Neural progenitor cell (in vitro differentiated cells): ENCODE measurements at places on chromosomes 1 and 21. TPM values are rescaled to one million over a fixed set of nuclear protein-coding genes. Genes with fewer than 3 reads are reported as not detected.

The RIPPLY3 gene
- total RNA-seq: 2.8 and 4.3 TPM in 2 replicates

The OLFML3 gene
- 13.4 and 19.3 TPM in 2 replicates for total RNA-seq

The LCE1E gene
- total RNA-seq: not detected in 2 replicates

The ZNF670 gene
- 22.1 and 38.4 TPM in 2 replicates for total RNA-seq

The F3 gene
- 2.3 and 6.4 TPM in 2 replicates for total RNA-seq

The HSD11B1 gene
- not detected in 2 replicates for total RNA-seq

The TBX19 gene
- total RNA-seq: 1.3 and 3.1 TPM in 2 replicates

The NR1I3 gene
- not detected in 2 replicates for total RNA-seq

The CGN gene
- 5.4 and 12.4 TPM in 2 replicates for total RNA-seq

The HSPA6 gene
- 0.09 TPM in 1 of 2 replicates, not detected in the other for total RNA-seq

The LUZP1 gene
- total RNA-seq: 38.0 and 39.1 TPM in 2 replicates

The TYW3 gene
- 0.13 TPM in 1 of 2 replicates, not detected in the other for total RNA-seq

The HSD3B2 gene
- not detected in 2 replicates for total RNA-seq

GRCh38 chr1:46065405-46065804 lies 67.0 kb downstream of the PIK3R3 start:
- no peak for DNase-seq

DNA sequence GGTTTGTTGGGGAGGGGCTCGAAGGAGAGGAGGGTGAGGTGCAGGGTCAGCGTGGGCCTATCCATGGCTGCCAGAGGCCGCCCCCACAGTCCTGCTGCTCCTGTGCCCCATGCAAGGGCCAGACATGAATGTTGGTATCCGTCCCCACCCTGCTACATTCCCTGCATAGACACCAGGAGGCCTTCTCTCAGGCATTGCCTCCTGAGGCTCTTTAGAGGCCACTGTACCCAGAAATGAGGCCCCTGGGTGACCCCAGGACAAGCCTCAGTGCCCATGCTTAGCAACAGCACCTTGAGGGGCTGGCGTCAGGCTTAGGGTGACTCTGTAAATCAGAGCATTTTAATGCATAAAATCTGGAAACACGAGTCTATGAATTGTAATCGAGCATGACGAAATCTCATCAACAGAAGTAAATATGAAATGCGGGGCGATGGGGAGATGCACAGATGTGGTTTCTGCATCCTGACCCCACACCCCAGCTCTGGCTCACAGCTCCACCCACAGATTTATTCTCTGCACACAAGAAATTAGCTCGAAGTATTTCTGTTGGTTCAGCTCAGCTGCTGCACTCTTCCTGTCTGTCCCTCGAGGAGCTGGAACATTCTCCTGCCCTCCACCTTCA lies 124.0 kb upstream of the CSF3R start:
- no peak for DNase-seq

GRCh38 chr1:110668549-110668948 lies 6.2 kb downstream of the KCNA3 start:
- DNase-seq: no peak

GRCh38 chr1:6962478-6962995 lies 177.3 kb downstream of the CAMTA1 start:
- DNase-seq: peak; percentile 99

DNA sequence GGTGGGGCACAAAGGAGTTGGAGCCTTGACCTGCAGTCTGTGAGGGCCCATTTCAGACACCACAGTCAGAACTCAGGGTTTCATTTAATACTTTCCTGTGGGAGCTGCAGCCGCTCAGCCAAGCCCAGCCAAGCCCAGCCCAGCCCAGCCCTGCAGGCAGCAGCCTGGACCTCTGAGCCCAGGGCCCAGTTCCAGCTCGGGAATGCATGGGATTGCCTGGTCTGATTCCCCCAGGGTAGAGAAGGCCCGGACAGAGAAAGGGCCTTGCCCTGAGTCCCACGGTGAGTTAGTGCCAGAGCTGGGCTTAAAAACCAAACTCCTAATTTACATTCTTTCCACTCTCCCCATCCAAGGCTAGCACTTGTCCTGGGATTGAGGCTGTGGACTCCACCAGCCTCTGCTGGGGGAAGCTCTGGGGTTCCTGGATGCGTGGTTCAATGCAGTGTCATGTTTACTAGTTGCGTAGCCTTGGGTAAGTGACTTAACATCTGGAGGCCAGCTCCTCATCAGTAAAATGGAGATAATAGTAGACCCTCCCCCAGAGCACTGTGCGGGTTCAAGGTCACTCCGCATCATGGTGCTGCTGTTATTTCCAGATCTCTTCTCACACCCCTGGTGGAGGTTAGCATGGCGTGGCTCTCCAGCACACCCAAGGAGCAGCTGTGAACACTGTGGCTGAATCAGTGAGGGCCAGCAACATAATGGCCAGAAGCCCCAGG lies 29.2 kb upstream of the PKP1 start:
- DNase-seq: no peak

- peak; percentile 63 for DNase-seq
Measured at GRCh38 chr1:28887419-28887834, 26.9 kb upstream of the EPB41 start.

DNA sequence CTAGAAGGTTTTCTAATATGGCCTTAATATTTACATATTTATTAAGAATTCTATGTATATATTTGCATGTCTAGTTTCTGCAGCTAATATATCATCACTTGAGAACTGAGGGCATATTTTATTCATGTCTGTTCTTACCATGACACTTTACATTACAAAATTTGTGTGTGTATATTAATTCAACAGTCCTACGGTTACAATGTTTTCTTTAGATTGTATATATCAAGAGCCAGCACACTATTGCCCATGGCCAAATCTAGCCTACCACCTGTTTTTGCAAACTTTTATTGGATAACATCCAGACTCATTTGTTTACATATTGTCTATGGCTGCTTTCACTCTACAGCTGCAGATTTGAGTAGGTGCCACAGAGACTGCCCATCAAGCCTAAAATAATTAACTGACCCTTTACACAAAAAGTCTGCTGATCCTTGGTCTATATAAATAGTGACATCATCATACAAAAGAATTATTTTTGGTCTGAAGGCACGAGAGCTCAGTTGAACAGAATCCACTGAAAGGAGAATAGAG lies 577.4 kb upstream of the PBX1 start:
- DNase-seq: no peak

DNA sequence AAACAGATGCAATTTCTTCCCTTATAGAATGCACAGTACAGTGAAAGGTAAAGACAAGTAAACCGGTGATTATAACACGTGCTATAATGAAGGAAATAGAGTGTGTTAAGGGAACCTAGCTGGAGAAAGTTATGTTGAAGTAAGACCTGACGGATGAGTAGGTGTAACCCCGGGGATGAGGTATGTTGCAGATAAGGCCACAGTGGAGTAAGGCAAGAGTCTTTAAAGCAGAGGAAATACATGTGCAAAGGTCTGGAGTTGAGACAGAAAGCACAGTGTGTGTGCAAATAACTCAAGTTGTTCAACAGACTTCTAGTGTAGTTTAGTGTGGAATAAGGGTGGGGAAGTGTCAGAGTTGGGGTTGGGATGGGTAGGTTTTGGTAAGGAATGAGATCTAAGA lies 2.9 kb downstream of the DBT start:
- DNase-seq: no peak

DNA sequence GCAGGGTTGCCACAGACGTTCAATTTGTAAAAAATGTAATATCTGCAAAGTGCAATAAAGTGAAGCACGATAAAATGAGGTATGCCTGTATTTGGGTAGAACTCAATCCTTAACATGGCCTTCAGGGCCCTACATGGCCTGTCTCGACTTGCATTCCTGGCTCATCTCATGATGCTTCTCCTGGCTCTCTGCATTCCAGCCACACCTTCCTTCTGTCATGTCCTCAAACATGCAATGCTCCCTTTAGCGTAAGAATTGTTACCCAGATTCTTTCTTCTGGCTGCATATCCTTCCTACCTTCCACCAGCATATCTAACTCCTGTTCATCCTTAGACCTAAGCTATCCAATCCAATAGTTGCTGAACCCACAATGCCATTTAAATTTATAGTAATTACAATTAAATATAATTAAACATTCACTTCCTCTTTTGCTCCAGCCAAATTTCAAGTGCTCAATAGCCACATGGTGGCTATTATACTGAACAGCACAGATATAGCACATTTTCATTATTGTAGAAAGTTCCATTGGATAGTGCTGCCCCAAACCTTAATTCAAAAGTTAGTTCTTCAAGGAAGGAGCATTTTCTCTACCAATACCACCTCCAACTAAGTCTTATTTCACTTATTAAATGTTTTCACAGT lies 32.6 kb downstream of the FGGY start:
- DNase-seq: no peak

- peak; percentile 15 for DNase-seq
Measured at GRCh38 chr1:50251702-50252101, 143.0 kb downstream of the ELAVL4 start.

GRCh38 chr1:151001602-151002001 lies 5.1 kb downstream of the MINDY1 start:
- DNase-seq: no peak

DNA sequence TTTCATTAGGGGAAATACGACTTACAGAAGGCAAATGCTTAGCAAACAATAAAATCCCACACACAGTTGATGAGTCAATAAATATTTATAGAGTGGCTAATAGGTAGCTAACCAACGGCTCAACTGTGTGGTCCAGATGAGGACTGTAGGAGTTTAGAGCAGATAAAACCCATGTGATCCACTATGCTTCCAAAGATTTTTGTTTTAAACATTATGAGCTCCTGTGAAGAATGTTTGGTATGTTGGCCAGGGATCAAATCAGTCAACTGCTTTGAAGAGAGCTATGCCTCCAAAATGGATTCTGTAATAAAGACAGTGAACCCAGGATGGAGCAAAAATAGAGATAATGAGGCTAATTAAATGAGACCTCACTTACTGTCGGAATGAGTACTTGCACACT lies 72.3 kb upstream of the COL11A1 start:
- DNase-seq: no peak

DNA sequence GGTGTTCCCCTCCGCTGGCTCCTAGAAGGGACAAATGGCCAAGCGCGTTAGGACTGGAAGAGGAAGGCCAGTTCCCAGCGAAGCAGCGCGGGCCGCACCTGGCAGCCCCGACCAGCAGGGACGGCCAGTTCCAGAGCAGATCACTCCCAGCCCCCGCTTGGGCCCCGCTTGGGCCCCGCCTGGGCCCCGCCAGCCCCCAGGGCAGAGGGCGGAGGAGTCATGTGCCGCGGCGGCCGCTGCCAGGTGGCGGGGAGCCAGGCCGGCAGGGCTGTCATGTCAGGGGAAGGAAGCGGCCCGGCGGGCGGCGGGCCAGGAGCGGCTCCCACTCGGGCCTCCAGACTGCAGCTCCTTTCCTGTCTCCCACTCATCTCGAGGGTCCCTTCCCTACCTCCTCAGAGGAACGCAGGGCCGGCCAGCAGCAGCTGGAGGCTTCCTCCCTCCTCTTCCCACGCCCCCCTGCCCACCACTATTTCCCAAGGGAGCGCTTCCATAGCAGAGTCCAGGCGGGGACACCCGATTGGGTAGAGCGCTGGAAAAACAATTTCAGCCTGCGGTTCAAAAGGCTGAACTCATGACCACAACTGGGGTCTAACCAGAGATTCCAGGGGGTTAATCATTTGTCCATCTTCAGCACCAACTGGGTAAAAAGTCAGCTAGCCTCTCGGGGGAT lies 16.5 kb downstream of the ZNF697 start:
- peak; percentile 18 for DNase-seq

- DNase-seq: no peak
Measured at GRCh38 chr1:118877668-118878396, 110.3 kb downstream of the TBX15 start.

DNA sequence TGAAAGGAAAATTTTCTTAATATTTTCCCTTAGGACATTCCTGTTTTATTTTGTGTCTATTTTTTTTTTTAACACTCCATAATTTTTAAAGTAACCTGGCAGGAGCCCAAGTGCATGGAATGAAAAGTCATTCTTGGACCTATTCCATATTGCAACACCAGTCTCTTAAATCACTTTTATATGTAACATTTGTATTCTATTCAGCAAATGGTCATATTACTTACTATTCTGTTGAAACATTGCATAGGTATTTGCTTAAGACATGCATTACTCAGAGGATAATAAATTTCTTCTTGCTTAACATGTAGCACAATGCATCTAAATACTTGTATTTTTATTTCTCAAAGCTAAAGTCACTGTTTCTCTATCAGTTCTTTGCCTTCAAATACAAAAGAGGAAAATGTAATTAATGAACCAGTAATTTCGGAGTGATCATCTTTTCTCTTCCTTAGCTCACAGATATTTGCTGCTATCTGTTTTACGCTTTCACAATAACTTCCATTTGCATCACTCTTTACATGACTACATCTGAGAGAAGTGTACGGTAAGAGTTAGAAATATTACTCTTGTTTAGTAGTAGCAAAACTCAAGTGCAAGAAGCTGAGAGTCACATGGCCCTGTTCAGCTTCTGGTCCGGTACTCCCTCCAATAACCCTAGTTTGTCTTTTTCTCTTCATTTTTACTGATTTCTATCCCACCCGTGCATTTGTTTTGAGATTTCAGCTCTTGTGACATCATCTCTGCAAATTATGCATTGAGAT lies 394.8 kb downstream of the USP25 start:
- no peak for DNase-seq
